ENCODE measurements at places on chromosomes 6 and 20.

- no peak for DNase-seq
These were observed 314.1 kb downstream of the QKI start for GRCh38 chr6:163728442-163729126.

- no peak for DNase-seq
These were observed 56.4 kb downstream of the REPS1 start for GRCh38 chr6:138931660-138932059.

- no peak for DNase-seq
These were observed 12.7 kb downstream of the STX11 start for GRCh38 chr6:144162977-144163376.

DNA sequence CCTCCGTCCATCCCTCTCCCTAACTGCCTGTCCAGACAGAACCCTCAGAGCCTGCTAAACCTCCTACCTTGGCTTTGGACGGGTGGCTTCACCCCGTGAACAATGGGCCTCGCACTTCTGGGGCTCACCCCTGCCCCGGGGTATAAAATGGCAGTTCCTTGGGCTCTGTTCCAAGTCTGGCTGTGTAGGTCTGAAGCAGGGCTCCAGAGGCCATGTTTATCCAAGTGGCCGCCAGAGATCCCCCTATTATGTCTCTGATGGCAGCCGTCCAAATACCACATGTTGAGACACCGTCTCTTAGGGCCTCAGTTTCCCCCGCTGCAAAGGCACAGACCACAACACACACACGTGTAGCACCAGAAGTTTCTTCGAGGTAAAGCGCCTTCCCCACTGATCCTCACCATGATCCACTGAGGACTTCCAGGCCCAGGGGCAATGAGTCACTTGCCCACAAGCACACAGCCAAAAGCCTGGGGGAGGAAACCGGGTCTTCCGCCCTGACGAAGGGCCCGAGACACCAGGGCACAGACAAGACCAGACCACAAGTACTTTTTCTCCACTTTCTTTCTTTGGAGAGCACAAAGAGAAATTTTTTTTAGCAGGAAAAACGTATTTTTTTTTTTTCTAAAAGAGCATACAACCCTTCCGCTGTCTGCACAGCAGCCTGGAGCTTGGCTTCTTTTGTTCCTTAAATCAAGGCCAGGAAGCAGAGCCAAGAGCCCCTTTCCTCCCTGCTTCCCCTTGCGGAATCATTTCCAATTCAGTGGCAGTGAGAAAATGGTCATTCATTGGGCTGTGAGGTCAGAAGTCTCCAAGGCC, 11.8 kb downstream of the CPNE5 start:
- DNase-seq: peak; percentile 45

DNA sequence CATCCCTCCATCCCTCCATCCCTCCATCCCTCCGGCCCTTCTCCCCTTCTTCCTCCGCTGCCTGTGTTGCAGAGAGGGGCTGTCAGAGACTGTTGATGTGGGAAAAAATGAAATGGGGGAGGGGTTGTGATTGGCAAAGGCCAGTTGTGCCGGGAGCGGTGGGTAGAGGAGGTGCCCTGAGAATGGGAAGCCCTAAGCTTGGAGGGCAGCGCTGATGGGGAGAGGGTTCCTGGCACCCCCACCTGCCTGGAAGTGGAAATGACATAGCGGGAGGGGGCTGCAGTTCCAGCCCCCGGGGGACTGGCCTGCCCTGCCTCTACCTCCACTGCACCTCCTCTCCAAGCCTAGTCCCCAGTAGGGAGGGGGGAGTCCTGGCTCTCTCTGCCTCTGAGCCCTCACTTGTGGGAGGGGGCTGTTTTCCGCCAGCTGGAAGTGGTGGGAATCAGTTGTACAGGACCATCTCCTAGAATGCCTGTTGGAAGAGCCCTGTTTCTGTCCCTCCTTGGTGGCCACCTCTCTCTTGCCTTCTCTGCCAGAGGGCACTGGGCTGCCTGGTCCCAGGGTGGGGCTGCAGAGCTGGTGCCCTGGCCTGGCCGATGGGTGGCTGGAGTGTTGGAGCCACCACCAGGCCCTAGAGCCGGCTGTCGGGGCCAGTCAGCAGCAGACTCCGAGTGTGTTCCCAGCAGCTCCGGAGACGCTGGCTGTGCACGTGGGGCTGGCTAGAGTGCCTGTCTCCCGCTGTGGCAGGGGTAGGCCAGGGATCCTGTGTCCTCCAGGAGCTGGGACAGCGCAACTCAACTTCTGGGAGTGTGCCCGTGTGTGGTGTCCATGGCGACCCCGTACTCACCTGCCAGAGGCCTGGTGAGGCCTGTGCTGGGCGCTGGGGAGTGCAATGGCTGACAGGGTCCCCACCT, 1.5 kb downstream of the DLGAP4 start:
- DNase-seq: no peak

DNA sequence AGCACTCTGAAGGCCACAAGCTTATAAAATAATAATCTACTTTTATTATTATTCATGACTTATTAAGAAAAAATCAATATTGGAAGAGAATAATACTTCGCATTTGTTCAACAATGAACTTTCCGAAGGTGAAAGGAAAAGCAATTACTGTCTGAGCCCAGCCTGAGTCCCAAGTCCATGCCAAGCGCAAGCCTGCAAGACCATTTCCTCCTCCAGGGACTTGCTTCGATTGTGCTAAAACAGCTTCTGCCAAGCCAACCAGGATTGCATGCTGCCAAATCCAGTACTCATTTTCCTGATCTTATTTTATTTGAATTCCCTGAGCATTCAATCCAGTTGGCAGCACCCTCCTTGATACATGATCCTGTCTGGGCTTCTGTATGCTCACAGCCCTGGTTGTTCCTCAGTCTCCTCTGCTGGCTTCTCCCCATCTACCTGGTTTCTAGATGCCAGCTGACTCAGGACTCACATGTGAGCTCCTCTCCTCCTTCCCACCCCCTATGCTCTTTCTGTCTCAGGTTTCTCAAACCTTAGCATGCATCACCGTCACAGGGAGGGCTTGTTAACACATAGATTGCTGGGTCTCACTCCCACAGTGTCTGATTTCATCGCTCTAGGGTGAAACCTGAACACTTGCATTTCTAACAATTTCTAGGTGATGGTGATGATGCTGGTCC, 55.9 kb upstream of the PSMF1 start:
- no peak for DNase-seq

DNA sequence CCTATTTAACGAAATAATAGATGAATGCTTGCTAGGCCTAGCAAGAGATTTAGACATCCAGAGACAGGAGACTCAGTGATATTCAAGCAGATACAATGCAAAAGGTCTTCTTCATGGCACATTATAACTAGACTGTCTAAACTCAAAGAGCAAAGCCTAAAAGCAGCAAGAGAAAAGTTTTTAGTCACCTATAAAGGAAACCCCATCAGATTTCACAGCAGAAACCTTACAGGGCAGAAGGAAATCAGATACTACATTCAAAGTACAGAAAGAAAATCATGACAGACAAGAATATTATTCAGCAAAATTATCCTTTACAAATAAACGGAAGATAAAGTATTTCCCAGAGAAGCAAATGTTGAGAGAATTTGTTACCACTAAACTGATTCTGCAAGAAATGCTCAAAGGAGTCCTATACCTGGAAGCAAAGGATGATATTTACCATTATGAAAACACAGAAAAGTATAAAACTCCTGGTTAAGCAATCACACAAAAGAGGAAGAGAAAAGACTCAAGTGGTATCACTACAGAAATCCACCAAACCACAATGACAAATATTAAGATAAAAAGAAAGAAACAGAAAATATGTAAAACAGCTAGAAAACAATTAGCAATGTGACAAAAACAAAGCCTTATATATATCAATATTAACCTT, 333.7 kb downstream of the MEI4 start:
- no peak for DNase-seq

DNA sequence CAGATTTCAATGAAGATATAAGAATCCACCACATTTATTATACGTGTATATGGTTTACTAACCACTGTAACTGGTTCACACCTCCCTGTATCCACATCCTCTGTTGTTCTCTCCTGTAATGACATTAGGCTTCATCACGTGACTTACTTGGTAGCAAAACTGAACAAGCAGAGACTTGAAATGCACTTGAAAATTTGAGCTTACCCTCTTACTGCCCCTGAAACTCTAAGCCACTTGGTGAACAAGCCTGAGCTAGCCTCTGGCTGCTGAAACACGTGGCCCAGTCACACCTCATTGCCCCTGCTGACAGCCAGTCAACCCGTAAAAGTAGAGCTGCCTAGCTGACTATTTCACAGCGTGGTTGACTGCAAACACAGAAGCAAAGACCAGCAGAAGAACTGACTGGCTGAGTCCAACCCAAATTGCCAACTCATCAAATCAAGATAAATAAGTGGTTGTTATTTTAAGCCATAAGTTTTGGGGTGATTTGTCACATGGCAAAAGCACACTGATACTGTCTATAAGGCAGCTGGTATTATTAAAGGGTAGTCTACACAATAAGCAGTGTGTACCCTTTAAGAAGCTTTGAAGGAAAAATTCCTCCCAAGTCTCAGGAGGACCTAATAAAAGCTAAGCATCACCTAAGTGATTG, 109.0 kb downstream of the RALGAPA2 start:
- no peak for DNase-seq

DNA sequence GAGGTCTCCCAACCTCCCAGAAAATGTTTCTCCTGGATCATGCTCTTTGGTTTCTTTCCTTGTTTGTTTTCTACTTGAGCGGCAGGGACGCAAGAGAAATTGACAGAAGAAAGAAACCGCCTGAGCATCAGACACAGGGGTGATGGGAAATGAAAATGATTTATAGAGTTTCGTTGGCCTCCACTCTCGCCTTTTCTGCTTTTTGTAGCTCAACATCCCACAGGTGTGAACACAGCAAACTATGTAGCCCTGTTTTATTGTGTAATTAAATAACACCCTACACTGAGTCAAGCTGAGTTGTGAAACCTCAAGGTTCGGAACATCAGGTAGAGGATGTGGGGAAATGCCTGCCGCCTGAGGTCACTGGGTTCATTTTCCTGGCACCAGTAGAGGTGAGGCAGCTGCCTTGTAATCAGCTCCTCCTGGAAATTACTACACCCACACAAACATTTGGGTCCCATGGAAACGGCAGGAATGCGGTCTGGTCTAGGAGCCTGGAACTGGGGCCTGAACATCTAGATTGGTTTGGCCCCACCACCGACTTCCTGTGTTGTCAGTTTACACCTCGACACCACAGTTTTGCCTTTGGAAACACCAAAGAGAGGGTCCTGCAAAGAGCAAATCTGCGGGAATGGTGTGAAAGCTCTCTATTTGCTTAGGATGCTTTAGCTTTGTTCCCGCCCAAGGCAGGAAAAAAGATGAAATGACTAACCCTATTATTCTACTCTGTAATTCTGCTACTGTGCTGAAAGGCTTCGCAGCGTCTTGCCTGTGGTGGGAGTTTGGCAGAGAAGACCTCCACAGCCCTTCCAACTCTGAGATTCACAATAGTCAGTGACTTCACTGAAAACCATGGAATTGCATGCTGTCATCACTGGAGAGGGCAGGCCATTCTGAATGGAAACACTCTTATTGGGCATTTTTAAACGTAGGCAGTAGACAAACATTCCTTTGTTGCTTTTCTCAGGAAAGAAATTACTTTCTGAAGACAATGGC, 53.0 kb downstream of the ADAT2 start:
- peak; percentile 7 for DNase-seq

- DNase-seq: peak; percentile 49
These were observed 13.5 kb downstream of the DYNLT1 start for GRCh38 chr6:158630938-158631616.

DNA sequence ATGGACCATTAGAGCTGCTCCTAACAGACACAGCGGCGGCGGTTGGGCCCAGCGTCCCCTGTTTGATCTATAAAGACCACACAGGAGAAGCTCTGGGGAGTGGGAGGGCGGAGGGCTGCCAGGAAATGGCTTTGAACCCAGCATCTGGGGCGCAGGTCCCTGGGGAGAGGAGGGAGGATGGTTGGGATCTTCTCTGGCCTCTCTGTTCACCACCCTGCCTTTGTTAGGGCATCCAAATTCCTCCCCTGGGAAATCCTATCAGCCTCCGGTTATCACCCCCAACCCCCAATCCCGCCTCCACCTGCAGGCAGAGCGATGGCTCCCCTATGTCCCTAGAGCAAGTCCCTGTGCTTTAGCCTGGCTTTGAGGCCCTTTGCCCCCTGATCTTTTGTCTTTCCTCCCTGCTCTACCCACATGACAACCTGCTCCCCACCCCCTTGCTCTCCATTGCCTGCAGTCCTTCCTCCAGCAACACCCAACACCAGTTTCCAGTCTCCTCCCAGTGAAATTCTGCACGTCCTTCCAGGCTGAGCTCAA, 7.1 kb downstream of the XKR7 start:
- DNase-seq: no peak

GRCh38 chr20:61956396-61957342, 109.0 kb downstream of the TAF4 start:
- DNase-seq: no peak

DNA sequence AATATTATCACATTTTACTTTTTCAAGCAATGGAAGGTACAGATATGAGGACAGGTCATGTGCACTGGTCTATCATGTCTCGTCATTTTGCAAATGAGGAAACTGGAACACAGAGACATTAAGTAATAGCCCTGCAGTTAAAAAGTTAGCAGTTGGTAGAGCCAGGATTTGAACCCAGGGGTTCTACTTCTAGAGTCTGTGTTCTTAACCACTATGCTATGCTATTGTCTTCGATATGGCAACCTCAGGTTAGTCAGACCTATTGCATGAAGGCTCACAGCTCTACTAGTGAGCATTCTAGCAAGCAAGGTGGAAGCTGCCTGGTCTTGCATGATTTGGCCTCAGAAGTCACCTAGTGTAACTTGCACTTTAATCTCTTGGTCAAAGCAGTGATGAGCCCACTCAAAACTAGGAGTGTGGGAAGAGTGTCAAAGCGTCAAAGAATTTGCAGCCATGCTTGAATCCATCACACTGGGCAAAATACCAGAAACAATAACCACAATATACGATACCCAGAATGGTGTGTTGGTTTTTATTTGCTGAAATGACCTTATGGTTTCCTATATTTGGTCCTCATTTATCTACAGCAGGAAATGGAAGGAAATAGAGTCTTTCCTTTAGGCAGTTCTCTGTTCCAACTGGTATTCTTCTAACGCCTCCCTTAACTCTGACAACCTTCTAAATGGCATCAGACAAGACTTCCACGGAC, 20.4 kb upstream of the BMP2 start:
- no peak for DNase-seq

GRCh38 chr6:19665613-19665909, 171.6 kb upstream of the ID4 start:
- no peak for DNase-seq

- DNase-seq: peak; percentile 97
These were observed 74.9 kb upstream of the CLDN20 start for GRCh38 chr6:155188707-155189496.

DNA sequence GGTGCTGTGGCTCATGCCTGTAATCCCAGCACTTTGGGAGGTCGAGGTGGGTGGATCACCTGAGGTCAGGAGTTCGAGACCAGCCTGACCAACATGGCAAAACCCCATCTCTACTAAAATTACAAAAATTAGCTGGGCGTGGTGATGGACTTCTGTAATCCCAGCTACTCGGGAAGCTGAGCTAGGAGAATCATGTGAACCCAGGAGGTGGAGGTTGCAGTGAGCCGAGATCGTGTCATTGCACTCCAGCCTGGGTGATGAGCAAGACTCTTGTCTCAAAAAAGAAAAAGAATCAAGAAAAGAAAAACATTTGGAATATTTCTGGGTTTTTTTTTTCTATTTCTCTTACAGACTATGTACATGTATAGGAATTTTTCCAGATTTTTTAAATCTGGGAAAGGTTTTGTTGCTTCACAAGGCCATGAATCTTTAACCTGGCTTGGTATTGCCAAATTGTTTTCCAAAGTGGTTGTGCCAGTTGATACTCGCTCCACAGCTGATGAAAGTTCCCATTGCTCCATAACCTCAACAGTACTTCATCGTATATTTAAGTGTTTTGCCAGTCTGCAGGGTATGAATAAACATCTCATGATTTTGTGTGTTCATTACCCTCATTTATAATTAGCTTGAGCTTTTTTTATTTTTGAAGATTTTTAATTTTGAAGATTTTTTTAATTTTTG, 33.5 kb downstream of the RNF217 start:
- DNase-seq: no peak
